Caco-2 (cell line): ENCODE measurements at places on chromosomes 1 and 21. TPM values are rescaled to one million over a fixed set of nuclear protein-coding genes. Genes with fewer than 3 reads are reported as not detected.

The ARMH1 gene
- total RNA-seq, result 0.37 TPM in 1 of 2 replicates, not detected in the other

- no peaks in the 10 kb centered on the region for H3K36me3 ChIP-seq
- no peaks in the 10 kb centered on the region for H3K27me3 ChIP-seq
- DNase-seq, result no peak
Measured at GRCh38 chr1:58340185-58340584, 206.3 kb downstream of the OMA1 start.

DNA sequence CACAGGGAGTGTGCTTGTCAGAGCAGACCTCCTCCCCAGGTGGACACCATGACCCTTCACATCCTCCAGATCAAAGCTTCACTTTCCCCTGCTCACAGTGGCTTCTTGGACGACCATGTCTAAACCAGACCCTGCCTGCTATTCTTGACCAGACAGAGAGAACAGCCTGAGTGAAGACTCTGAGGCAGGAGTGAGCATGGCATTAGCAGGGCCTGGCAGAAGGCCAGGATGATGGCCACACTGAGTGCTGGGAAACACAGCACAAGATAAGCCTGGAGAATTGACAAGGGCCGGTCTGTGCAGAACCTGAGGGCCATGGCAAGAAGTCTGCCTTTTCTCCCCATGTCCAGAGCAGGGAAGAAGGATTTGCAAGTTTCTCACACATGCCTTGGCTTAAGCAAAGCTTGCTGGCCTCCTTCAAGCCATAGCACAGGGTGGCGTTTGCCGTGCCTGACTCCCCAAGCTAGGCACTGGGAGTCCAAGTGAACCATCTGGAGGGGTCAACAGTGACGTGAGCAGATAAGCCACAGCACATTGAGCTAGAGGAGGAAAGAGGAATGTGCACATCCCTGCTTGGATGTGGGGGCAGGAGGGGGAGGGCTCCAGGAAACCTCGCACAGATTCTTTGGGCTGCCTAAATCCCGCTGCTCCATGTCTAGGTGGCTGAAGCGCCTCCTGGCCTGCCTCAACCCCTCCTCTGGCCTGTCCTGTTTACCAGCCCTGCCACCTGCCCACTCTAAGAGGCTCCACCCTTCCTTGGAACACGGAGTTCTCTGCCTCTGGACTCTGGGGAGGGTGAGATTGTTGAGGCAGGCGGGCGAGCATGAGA lies 87.1 kb downstream of the CD58 start:
- H3K36me3 ChIP-seq, result no peaks in the 10 kb centered on the region
- no peak overlapping the region for H3K27ac ChIP-seq
- peaks cover 27% of the 10 kb centered on the region for H3K4me1 ChIP-seq
- DNase-seq, result no peak
- H3K4me3 ChIP-seq, result no peak overlapping the region
- H3K27me3 ChIP-seq, result no peaks in the 10 kb centered on the region

- H3K4me3 ChIP-seq, result no peak overlapping the region
- H3K36me3 ChIP-seq, result no peaks in the 10 kb centered on the region
- H3K27ac ChIP-seq, result no peak overlapping the region
- H3K4me1 ChIP-seq, result no peaks in the 10 kb centered on the region
- no peaks in the 10 kb centered on the region for H3K27me3 ChIP-seq
Measured at GRCh38 chr21:38646213-38646837, 148.0 kb upstream of the ERG start.

GRCh38 chr21:41166884-41167283 lies 1.1 kb upstream of the BACE2 start:
- no peaks in the 10 kb centered on the region for H3K27me3 ChIP-seq
- H3K4me3 ChIP-seq, result no peak overlapping the region; the same call in none of the 2 replicates
- no peak overlapping the region for H3K27ac ChIP-seq

- peak overlapping the region; percentile 91 for H3K27ac ChIP-seq
- peaks cover 43% of the 10 kb centered on the region for H3K4me1 ChIP-seq
- no peaks in the 10 kb centered on the region for H3K27me3 ChIP-seq
- peak; percentile 64 for DNase-seq
- H3K36me3 ChIP-seq, result peaks cover 5% of the 10 kb centered on the region; the same call in 1 of the 2 replicates
- no peak overlapping the region for H3K4me3 ChIP-seq
Measured at GRCh38 chr1:225877580-225877979, 4.6 kb downstream of the TMEM63A start.

DNA sequence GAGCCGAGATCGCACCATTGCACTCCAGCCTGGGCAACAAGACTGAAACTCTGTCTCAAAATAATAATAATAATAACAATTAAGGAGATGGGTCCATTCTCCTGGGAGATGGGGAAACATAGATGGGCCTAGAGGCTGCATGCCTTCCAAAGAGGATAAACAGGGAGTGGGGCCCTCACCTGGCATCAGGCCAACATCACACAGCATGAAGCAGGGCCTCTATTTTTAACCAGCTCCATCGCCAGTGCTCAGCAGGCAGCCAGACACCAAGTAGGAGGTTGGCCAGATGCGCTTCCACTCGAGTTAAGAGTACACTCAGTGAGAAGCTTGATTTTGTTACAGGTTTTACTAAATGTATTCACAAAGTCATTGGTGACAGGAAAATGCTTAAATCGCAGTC lies 352.0 kb downstream of the RRAGC start:
- no peak for DNase-seq
- no peaks in the 10 kb centered on the region for H3K4me1 ChIP-seq
- no peaks in the 10 kb centered on the region for H3K27me3 ChIP-seq
- H3K36me3 ChIP-seq, result no peaks in the 10 kb centered on the region

DNA sequence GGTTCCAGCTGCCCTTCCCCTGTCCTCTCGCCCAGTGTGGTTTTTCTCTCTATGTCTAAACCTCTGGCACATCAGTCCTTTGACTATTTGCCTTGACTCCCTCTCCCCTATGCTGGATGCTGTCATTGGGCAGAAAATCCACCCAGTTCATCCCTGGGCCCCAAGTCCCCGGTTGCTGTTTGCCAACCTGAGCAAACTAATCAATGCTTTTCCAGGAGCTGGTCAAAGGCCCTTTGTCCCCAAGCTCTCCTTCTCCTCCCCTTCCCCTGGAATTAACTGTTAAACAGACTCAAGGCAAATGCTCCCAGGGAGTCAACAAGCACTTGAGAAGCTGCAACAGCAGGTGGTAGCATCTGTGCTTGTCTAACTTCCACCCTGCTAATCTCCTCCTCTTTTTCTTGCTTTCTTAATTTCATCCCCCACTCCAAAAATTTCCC lies 102.7 kb downstream of the LMX1A start:
- peak; percentile 8 for DNase-seq
- H3K4me1 ChIP-seq, result no peaks in the 10 kb centered on the region
- no peak overlapping the region for H3K4me3 ChIP-seq
- no peaks in the 10 kb centered on the region for H3K36me3 ChIP-seq

The CHD1L gene
- total RNA-seq, result 55.4 and 56.2 TPM in 2 replicates

- no peak overlapping the region for H3K4me3 ChIP-seq
- no peak overlapping the region for H3K27ac ChIP-seq
- DNase-seq, result no peak
- H3K36me3 ChIP-seq, result no peaks in the 10 kb centered on the region
- no peaks in the 10 kb centered on the region for H3K27me3 ChIP-seq
Measured at GRCh38 chr1:228687587-228687986, 47.7 kb upstream of the RHOU start.

DNA sequence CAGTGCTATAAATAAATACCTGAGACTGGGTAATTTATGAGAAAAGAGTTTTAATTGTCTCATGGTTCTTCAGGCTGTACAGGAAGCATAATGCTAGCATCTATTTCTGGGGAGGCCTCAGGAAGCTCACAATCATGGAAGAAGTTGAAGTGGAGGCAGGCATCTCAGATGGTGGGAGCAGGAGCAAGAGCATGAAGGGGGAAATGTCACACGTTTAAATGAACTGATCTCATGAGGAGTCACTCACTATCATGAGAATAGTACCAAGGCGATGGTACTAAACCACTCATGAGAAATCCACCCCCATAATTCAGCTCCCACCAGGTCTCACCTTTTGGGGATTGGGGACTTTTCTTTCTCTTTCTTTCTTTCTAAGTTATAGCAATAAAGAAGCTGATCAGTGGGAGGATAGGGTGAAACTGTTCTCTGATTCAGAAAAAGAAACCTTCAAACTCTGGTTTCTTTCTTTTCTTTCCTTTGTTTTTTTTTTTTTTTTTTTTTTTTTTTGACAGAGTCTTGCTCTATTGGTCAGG lies 17.1 kb upstream of the SPAG17 start:
- no peaks in the 10 kb centered on the region for H3K4me1 ChIP-seq
- H3K36me3 ChIP-seq, result no peaks in the 10 kb centered on the region
- no peak for DNase-seq
- H3K27me3 ChIP-seq, result no peaks in the 10 kb centered on the region

The NPHP4 gene
- total RNA-seq, result 12.3 TPM in 2 replicates

DNA sequence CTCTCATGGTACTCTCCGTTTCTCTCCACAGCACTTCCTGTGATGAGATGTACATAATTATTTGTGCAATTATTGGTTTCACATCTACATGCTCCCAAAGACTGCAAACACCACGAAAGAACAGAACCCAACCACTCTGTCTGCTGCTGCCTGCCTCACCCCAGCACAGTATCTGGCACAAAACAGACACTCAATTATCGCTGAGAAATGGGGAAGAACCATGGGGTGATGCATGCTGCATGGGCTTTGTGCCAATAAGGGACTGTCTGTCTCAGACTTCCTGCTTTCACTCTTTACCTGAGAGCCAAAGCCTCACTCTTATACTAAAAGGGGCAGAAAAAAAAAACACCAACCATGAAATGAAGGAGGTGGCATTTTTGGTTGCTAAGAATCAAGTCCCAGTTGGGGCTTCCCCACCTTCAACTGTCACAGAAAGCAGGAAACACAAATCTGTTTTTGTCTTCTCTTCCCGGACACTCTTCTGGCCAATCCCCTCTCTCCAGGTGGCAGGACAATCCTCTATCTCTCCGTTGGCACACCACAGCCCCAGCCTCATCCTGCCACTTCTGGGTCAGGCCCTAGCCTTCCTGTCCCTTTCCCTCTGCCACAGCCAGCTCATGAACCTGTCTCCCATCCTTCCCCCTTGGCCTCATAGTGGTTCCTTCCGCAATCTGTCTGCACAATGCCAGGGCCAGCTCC lies 82.0 kb downstream of the TGFBR3 start:
- no peaks in the 10 kb centered on the region for H3K27me3 ChIP-seq
- H3K4me1 ChIP-seq, result no peaks in the 10 kb centered on the region
- DNase-seq, result no peak
- H3K27ac ChIP-seq, result no peak overlapping the region

GRCh38 chr1:17574516-17574915 lies 35.0 kb downstream of the ARHGEF10L start:
- H3K4me1 ChIP-seq, result peaks cover 34% of the 10 kb centered on the region
- no peak overlapping the region for H3K4me3 ChIP-seq
- no peaks in the 10 kb centered on the region for H3K27me3 ChIP-seq
- peak; percentile 49 for DNase-seq
